ENCODE measurements at places on chromosomes 2 and 18.

DNA sequence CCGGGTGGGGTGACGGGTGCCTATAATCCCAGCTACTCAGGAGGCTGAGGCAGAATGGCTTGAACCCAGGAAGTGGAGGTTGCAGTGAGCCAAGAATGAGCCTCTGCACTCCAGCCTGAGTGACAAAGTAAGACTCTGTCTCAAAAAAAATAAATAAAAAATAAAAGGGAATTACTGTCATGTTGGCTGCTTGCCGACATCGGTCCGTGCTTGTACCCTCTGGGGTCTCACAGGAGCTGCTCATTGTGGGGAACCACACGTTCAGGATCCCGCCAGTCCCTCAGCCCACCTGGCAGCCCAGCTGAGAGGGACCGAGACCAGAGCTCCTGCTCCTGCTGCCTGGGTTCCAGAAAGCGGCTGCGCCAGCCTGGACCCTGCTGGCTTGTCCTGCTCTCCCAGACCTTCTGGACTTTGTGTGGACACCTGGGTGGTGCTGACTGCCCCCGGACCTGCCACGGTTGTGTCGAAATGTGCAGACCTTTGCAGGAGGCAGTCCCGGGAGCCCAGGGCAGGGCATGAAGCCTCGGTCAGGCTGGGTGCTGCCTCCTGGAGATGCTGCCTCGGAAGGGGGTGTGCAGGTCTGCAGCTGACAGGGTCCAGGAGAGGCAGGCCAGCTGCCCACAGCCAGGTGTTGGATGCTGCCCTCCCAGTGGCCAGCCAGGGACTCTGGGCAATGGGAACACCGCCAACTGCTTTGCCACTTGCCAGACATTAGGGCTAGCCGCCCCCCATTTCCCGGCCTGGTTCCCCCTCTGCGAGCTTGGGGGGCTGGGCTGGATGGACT lies 16.4 kb downstream of the KLF11 start:
- H3K27me3 ChIP-seq: no peaks in the 10 kb centered on the region
- no peak overlapping the region for H3K4me3 ChIP-seq
- H3K4me1 ChIP-seq: peaks cover 8% of the 10 kb centered on the region

DNA sequence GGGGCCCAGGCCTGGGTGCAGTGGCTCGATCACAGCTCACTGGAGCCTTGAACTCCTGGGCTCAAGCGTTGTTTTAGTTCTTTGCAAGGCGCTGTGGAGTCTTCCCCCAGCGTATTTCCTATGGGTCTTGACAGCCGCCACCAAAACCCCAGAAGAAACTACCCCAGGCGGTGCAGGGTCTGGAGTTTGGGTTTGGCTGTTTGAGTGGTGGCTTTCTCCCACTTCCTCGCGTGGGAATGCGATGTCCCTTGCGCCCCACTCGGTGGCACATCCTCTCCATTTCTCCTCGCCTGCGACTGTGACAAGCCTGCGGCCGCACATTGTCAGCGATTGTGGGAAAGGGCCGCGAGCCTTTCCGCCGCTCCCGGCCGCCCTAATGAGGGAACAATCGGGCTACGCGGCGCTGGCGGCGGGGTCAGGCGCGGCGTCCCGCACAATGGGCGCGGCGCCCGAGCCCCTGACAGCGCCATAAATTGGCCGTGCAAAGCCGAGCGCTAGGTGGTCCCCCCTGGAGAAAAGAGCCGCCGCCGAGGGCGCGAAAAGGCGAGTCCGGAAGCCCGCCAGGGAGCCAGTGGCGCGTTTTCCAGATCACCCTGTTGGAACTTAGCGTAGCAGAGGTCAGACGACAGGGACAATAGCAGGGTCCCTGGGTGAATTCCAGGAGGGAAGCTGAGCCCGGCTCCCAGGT lies 194.9 kb upstream of the POU3F3 start:
- H3K4me3 ChIP-seq: no peak overlapping the region
- H3K27ac ChIP-seq: no peak overlapping the region
- H3K36me3 ChIP-seq: no peaks in the 10 kb centered on the region
- DNase-seq: no peak

DNA sequence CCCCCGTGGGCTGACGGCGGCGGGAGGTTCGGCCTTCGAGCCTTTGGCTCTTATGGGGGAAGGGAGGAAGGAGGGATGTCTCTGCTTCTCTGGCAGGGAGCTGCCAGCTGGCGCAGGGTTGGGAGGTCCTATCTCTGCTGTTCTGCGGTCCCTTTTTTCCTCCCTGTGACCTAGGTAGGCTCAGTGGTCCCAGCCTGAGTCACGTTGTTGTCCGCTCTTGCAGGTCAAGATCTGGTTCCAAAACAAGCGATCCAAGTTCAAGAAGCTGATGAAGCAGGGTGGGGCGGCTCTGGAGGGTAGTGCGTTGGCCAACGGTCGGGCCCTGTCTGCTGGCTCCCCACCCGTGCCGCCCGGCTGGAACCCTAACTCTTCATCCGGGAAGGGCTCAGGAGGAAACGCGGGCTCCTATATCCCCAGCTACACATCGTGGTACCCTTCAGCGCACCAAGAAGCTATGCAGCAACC lies 2.5 kb downstream of the DLX1 start:
- H3K27ac ChIP-seq: no peak overlapping the region
- H3K4me3 ChIP-seq: no peak overlapping the region
- no peak for DNase-seq

DNA sequence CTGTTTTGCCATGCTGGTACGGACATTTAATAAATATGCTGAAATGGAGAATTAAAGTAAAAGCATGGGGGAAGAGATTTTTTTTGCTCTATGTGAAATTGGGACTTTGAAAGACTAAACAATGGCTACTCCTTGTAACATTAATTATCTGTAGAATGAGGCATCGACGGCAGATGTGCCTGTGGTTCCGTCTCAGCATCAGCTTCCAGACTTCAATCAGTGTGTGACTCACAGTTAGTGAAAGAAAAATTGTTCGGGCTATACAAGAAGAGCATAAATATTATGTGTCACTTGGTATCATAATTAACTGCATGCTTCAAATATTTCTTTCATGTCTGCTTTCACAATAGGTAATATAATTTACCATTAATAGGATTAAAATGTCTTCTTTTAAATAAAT lies 117.0 kb upstream of the SMIM21 start:
- no peak for DNase-seq
- no peak overlapping the region for H3K4me3 ChIP-seq
- no peaks in the 10 kb centered on the region for H3K4me1 ChIP-seq
- H3K27me3 ChIP-seq: peaks cover 6% of the 10 kb centered on the region

- H3K36me3 ChIP-seq: no peaks in the 10 kb centered on the region
- H3K4me1 ChIP-seq: no peaks in the 10 kb centered on the region
- H3K27ac ChIP-seq: no peak overlapping the region
Measured at GRCh38 chr2:63078852-63079606, 28.4 kb downstream of the OTX1 start.

GRCh38 chr2:226079196-226079595 lies 679.7 kb downstream of the NYAP2 start:
- H3K4me3 ChIP-seq: no peak overlapping the region
- peaks cover 8% of the 10 kb centered on the region for H3K4me1 ChIP-seq
- H3K36me3 ChIP-seq: no peaks in the 10 kb centered on the region
- H3K27ac ChIP-seq: no peak overlapping the region
- H3K27me3 ChIP-seq: no peaks in the 10 kb centered on the region

DNA sequence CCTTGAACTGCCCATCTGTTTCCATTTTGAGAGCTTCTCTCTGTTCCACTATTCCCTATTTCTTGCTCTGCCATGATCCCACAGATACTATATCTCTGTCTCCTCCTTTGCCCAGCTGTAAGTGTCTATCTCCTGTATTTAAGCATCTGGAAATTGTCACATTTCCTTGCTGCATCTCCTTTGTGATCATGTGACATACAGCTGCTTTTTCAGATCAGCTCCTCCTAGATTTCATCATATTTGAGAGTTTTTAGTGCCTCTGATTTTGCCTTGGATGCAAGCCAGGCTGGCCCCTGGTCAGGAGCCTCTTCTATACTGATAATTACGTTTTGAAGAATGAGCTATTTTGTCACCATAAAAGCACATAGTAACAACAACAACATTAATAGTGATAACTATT lies 131.7 kb upstream of the TNP1 start:
- no peak overlapping the region for H3K4me3 ChIP-seq
- H3K4me1 ChIP-seq: no peaks in the 10 kb centered on the region
- no peaks in the 10 kb centered on the region for H3K36me3 ChIP-seq
